ENCODE measurements at places on chromosomes 3 and 15. TPM values are rescaled to one million over a fixed set of nuclear protein-coding genes. Genes with fewer than 3 reads are reported as not detected.

GRCh38 chr15:98144388-98144787 lies 183.9 kb downstream of the ARRDC4 start:
- no peak for DNase-seq

GRCh38 chr15:79084308-79084968 lies 6.1 kb downstream of the RASGRF1 start:
- DNase-seq: no peak

GRCh38 chr3:187763850-187764648 lies 18.8 kb upstream of the BCL6 start:
- no peak for DNase-seq

- no peak for DNase-seq
Observed at GRCh38 chr15:88493844-88494243, 26.3 kb downstream of the MRPS11 start.

DNA sequence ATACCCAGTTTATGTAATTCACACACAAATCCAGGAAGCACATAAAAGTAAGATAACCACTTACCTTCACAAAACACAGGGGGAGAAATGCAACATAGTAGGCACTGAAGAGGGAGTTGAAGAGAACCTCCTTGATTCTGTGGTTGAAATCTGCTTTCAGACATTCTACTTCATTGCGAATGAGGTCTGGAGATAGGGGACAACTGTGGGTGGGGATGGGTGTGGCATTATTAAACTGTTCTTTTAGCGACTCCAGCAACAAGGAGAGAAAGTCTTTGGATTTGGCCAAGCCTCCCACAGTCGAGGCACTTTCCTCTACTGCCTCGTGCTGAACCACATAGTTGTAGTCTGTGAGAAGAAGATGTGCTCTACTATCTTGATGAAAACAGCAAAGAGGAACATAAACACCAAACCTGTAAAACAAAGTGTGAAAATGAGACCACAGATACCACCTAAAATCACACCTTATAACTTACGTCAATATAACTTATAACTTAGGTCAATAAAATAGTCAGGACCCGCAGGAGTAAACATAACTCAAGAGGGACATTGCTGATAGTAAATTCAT lies 25.6 kb downstream of the TMEM39A start:
- no peak for DNase-seq

GRCh38 chr3:68056556-68056955 lies 402.1 kb upstream of the SUCLG2 start:
- no peak for DNase-seq

DNA sequence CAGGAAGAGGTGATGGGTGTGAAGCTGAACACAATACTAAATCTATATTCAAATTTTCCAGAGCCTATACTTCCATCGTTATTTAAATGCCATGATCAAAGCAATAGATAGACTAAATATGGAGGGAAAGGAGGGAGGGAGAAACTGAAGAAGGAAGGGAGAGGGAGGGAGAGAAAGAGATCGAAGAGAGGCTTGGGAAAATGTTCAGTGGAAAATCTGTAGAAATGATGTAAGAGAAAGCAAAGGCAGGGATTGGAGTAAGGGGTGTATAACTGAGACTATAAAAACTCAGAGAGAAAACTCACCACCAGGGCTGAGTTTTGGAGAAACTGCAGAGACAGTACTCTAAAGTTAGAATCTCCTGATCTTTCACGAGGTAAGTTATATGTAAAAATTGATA lies at the start of gene OSTN:
Gene OSTN (plus strand): TSS at position 310 of the 400 bp plus-strand sequence. CDS start 13,292 bp downstream, outside the sequence.
- DNase-seq: no peak

- DNase-seq: no peak
Observed at GRCh38 chr3:181056136-181056732, 66.7 kb upstream of the DNAJC19 start.

DNA sequence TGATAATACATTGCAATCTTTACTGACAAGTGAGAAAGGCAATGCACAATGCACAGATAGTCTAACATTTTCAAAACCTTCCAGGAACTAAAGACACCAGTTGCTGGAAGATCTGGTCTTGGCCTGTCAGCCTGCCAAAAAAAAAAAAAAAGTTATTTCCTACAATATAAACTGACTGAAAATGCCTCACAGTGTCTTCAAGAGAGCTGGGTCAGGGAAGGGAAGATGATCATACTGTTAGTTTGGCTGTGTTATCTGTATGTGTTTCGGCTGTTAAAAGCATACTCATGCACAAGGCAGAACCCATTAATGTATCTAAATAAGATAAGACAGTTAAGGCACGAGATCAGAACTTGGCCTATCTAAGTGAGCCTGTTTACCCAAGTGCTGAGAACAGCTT lies 673.4 kb downstream of the MECOM start:
- DNase-seq: no peak

DNA sequence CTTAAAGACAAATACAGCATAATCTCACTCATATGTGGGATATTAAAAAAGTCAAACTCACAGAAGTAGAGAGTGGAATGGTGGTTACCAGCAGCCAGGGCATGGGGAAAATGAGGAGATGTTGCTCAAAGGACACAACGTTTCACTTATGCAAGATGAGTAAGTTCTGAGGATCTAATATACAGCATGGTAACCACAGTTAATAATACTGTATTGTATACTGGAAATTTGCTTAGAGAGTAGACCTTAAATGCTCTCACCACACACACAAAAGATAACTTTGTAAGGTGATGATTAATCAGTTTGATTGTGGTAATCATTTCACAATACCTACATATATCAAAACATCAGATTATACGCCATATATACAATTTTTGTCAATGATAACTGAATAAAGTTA lies 60.0 kb downstream of the MYH15 start:
- DNase-seq: no peak

GRCh38 chr3:151309566-151309965 lies 7.1 kb downstream of the GPR87 start:
- DNase-seq: no peak

GRCh38 chr15:85704720-85705429 lies 89.8 kb downstream of the KLHL25 start:
- no peak for DNase-seq

GRCh38 chr3:106281221-106281620 lies 412.4 kb upstream of the CBLB start:
- DNase-seq: no peak

DNA sequence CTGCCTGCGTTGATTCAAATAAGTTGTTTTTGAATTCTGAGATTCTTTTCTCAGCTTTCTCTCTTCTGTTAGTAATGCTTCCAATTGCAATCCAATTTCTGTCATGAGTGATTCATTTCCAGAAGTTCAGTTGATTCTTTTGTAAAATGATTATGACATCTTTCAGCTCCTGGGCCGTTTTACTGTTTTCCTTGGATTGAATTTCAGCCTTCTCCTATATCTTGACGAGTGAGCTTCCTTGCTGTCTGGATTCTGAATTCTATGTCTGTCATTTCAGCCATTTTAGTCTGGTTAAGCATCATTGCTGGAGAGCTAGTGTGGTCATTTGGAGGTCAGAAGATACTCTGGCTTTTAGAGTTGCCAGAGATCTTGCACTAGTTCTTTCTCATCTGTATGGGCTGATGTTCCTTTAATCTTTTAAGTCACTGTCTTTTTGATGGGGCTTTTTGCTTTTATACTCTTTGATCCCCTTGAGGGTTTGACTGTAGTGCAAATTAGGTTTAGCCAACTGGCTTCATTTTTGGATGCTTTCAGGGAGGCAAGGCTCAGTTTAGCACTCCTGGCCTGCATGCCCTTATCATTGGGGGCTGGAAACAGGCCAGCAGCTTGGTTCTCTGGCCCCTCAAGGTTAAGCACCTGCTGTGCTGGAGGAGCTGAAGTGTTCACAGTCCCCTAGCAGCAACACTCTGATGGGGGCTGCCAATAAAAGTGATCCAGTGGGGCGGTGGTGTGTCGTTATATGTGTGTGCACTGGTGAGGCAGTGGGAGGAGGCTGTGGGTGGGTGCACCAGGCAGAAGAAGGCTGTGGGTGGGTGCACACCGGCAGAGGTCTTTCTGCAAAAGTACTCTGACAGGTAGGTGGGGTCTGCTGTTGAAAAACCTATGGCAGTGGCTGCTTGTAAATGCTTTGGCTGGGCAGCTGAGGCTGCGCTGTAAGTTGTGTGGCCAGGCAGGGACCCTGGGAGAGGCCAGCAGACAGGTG lies 51.2 kb downstream of the MCTP2 start:
- DNase-seq: no peak

GRCh38 chr15:70494852-70495571 lies 268.3 kb downstream of the UACA start:
- peak; percentile 96 for DNase-seq

DNA sequence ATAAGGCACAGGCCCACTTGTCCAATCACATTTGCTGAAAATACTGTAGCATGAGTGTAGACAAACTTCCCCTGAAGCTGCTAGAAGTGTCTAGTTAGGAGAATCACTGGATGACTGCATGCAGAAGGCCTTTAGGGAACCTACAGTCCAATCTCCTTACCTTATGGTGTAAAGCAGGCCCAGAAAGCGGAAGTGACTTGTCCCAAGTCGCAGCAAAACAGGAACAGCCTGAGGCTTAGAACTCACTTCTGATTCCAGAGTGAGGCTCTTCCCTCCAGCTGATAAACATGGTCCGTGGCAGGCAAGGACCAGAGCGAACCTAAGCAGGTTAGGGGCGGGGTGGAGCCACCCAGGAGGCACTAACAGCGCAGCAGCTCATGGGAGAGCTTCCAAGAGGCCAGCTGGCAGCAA lies 2.5 kb downstream of the GRAMD2A start:
- no peak for DNase-seq

GRCh38 chr15:64213646-64214045 lies 50.8 kb upstream of the PPIB start:
- DNase-seq: no peak

- DNase-seq: no peak
Observed at GRCh38 chr15:91279486-91279885, 179.4 kb downstream of the SV2B start.

DNA sequence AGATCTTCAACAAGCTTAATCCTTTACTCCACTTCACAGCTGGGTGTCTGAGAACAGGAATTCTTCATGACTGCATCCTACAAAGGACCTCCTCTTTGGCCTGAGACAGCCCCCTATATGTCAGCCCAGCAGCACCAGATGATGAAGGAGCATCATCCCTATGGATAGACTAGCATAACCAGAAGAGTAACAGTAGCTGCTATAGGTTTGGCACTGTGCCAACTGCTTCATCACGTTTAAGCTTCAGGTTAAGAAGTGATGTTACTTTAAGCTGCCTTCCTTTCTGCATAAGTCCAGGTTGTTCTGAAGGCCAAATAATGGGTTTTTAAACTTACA lies 50.6 kb downstream of the CMSS1 start:
- no peak for DNase-seq

GRCh38 chr3:126373682-126374601 lies 16.7 kb upstream of the KLF15 start:
- DNase-seq: no peak

- no peak for DNase-seq
Observed at GRCh38 chr15:92921215-92922131, 21.3 kb downstream of the CHD2 start.

DNA sequence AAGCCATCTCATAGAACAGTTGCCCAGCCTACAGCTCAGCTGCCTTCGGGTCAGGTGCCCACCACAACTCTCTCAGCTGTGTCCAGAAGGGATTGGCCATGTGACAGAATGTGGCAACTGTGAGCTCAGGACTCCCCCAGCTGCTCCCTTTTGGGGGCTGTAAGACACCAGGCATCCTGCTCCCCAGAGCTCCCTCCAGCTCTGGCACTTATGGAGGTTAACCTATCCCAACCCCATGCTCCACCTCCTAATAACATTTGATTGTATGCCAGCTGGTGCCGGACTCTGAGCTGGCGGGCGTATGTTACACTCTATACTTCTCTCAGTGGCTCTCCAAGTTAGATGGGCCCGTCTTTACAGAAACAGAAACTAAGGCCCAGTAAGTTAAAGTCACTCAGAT lies 222.8 kb downstream of the FAM43A start:
- no peak for DNase-seq

- no peak for DNase-seq
Observed at GRCh38 chr3:184730924-184731323, 19.1 kb upstream of the MAGEF1 start.

- DNase-seq: no peak
Observed at GRCh38 chr3:187251599-187251998, 39.9 kb downstream of the MASP1 start.

DNA sequence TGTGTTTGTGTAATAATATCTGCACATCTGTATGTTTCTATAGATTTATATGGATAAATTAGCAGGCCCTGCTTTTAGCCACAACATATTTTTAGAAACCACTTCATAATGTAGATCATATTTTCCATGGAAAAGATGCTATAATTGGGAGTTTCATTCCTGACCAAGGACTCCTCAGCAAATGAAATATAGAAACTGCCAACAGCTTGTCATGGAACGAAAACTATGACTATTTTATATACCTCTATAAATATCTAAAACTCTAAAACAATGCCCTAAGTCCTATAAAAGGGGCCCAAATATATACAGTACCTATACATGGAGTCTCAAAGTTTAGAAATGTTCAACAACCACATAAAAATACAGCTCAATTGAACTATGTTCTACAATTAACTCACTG lies 27.9 kb downstream of the EID1 start:
- no peak for DNase-seq

GRCh38 chr3:100586832-100587231 lies 22.6 kb upstream of the ADGRG7 start:
- DNase-seq: no peak

- DNase-seq: no peak
Observed at GRCh38 chr3:2856138-2857133, 253.7 kb downstream of the IL5RA start.

Gene GOLGA8S
- not detected for total RNA-seq

Gene MYD88
- total RNA-seq: 4.1 TPM

Gene SLC22A13
- total RNA-seq: not detected

Gene PLCB2
- not detected for total RNA-seq

Gene ADCY5
- total RNA-seq: not detected

Gene NR2F2
- total RNA-seq: 1.9 TPM

Gene WNT7A
- not detected for total RNA-seq

Gene GXYLT2
- total RNA-seq: 0.89 TPM

Gene C3orf52
- 2.4 TPM for total RNA-seq

Gene TKT
- 707 TPM for total RNA-seq

Gene STXBP5L
- not detected for total RNA-seq

Gene PPP1R14D
- not detected for total RNA-seq

Gene CADPS
- 0.07 TPM for total RNA-seq

Gene PLA2G4E
- not detected for total RNA-seq

Gene GNB4
- total RNA-seq: 62.7 TPM

Gene RTP4
- 1.6 TPM for total RNA-seq

Gene KNL1
- total RNA-seq: 16.1 TPM

Gene GOLGA6L10
- total RNA-seq: not detected

Gene ROPN1B
- total RNA-seq: not detected

Gene PLSCR4
- 101 TPM for total RNA-seq

Gene SNX22
- not detected for total RNA-seq

Data from MG63 (cell line).